ENCODE measurements at places on chromosomes 1 and 21.

DNA sequence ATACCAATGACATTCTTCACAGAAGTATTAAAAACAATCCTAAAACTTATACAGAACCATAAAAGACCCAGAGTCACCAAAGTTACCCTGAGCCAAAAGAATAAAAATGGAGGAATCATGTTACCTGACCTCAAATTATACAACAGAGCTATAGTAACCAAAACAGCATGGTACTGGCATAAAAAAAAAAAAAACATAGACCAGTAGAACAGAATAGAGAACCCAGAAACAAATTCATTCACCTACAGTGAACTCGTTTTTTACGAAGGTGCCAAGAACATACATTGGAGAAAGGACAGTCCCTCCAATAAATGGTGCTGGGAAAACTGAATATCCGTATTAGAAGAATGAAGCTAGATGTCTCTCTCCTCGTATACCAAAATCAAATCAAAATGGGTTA is 2.6 kb upstream of the GNG5 start:
- DNase-seq: no peak

DNA sequence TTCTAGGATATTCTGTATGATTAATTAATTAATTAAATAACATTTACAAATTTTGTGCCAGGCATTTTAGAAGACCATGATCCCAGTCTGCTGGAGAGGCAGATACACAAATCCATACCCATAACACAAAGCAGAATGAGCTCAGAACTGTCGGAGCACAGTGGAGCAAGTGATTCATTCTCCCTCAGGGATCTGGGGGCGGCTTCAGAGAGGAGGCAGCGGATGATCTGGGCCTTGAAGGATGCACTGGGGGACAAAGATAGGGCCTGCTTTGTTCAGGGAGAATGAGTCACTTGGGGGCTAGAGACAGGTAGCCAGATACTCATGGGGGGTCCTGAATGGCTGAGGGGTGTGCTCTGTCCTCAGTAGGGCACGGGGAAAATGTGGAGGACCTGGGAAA is 50.9 kb upstream of the TRABD2B start:
- DNase-seq: no peak

- DNase-seq: peak; percentile 36
Measured at GRCh38 chr1:81498471-81499462, 302.0 kb upstream of the ADGRL2 start.

DNA sequence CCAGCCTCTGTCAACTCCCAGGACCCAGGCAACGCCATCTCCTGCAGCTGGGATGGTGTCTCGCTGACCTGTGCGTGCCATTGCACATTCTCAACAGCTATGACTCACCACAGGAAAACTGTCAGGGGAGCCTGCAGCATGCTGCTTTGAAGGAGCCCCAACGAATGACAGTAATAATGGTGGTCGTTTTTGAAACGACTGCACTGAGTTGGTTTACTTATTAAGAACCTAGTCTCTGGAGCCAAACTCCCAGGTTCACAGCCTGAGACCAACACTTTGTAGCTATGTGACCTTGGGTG is 21.6 kb downstream of the TCEA3 start:
- no peak for DNase-seq

DNA sequence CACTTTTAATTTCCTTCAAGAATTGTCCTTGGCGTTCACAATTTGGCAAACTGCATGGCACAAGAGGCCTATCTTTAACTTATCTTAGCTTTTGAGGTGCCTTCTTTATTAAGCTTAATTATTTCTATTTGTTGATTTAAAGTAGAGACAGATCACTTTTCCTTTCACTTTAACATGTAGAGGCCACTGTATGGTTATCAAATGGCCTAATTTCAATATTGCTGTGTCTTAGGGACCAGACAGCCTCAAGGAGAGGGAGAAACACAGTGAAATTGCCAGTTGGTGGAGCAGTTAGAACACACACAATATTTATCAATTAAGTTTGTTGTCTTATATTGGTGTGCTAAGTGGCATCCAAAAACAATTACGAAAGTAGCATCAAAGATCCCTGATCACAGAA is 1013.9 kb downstream of the KCNT2 start:
- no peak for DNase-seq

Data from NCI-H1417 treated with DMSO at 0.1 percent for 48 hours (cell line).